ENCODE measurements at places on chromosomes 11 and 22.

DNA sequence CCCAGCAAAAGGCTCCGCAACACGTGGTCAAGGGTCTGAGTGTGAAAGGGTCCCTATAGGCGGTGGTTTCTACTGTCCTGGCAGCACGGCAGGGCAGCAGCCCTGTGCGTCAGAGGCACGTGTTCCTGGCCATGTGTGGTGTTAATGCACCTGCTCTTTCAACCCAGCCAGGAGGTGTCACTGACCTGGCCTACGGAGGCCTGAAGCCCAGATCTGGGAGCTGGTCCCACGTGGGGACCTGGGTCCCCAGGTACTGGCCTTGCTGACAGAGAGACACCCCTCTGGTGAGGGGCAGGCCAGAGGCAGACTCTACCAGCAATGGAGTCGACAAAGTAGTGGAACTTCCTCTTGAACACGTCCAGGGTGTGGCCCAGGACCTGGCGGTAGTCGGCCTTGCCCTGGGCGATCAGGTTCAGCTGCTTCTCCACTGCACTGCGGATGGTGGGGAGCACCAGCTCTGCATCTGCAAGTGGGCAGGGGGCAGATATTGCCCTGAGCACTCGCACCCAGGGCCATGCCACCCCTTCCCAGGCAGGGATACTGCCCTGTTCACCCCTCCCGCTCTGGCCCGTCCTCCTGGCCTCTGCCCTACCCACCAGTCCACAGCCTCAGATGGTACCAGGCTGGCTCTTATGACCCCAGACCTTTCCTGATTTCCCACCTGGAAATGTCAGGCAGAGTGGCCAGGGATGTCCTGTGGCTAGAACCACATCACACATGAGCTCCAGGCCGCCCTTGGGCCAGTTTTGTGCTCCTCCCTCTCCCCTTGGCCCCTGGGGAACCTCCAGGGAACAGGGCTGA is 6.8 kb upstream of the PPM1F start:
- no peak for DNase-seq

GRCh38 chr11:58498464-58498863 is 9.4 kb downstream of the OR5B21 start:
- no peak for DNase-seq

DNA sequence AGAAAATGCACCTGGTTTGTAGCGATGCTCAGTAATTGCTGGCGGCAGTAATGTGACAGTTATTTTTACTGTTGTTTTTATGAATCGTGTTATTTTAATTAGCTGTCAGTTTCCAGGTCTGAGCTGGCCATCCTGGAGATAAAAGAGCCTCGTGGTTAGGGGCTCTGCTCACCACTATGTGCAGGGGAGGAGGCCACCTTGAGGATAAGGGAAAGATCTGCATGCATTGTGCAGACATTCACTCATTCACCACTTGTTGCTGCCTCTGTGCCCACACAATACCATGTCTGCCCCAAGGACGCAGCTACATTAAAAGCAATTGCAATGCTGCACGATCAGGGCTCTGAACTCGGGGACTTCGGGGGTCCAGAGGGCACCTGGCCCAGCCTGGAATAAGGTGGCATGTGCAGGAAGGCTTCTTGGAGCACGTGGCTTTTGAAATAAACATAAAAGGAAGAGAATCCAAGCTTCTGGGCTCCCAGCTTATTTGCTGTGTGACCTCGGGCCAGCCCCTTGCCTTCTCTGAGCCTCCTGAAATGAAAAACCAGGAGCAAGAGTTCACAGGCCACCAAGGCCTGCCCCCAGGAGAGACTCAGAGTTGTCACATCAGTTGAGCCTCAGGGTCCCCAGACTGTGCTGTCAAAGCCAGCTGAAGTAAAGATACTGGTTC is 44.7 kb upstream of the SHISAL1 start:
- no peak for DNase-seq

DNA sequence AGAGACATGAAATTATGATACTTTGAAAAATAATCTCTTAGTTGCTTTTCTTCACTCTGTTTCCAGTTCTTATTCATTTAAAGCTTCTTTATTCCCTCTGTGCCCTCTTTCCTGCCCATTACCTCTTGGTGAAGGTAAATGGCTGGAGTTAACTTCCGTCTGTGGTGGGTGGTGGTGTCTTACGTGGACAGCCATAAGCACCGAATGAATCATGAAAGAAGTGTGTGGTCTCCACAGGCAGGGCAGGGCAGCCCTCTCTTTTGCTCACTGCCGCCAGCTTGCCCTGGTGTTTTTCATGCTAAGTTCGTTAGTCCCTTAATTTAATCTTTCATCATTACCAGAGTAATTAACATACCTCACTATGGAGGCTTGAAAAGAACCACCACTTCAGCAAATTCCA is 98.7 kb upstream of the SORL1-AS1 start:
- no peak for DNase-seq

DNA sequence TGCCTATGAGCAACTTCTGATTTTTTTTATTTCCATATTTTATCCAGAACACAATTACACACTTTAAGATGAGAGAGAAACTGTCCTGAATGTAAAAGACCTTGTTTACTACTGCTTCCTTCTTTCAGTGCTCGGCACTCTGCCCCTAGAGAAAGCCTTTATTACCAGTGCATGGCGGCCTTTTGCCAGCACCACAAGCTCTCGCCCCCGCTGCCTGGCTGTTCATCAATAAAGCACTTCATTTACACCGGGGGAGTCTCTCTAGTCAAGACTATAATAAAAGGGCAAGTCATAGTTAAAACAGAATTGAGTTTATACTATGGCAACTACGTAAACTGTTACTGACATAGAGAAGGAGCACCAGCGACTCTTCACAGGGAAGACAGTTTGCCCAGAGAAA is 259.5 kb downstream of the CADM1 start:
- no peak for DNase-seq

- DNase-seq = no peak
These were observed 129.5 kb downstream of the MAML2 start for GRCh38 chr11:96213500-96213899.

DNA sequence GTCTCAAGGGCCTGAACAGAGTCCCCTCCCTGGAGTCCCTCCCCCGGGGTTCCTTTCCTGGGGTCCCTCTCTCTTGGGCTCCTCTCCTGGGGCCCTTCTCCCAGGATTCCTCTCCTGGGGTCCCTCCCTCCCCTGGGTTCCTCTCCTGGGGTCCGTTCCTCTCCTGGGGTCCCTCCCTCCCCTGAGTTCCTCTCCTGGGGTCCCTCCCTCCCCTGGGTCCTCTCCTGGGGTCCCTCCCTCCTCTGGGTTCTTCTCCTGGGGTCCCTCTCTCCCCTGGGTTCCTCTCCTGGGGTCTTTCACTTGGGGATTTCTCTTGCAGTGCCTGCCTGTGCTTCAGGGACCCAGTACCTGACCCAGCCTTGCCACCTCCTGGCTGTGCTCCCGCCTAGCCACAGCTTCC is 386.1 kb downstream of the TBC1D22A start:
- no peak for DNase-seq

DNA sequence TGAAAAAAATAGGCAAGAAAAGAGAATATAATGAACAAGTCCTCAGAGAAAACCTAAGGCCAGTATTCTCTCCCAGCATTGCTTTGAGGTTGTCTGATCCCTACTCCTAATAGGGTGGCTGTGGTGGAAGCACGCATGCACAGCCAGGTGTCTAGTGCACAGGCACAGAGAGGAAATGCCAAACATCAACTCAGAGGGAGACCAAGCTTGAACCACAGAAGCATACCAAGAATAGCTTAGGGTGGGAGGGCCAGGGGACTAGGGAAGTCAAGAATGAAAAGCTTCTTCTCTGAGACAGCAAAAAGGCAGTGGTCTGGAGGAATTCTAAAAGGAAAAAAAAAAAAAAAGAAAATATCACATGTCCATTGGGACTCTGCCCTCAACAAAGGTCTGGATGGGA is 244.1 kb upstream of the API5 start:
- no peak for DNase-seq

- DNase-seq = no peak
These were observed 15.7 kb downstream of the RAC2 start for GRCh38 chr22:37228106-37229011.

GRCh38 chr11:115179636-115180035 is 324.6 kb downstream of the CADM1 start:
- DNase-seq = no peak

- no peak for DNase-seq
These were observed 116.3 kb downstream of the STK33 start for GRCh38 chr11:8477680-8478079.

GRCh38 chr11:16049611-16050010 is 306.7 kb downstream of the SOX6 start:
- DNase-seq = no peak

DNA sequence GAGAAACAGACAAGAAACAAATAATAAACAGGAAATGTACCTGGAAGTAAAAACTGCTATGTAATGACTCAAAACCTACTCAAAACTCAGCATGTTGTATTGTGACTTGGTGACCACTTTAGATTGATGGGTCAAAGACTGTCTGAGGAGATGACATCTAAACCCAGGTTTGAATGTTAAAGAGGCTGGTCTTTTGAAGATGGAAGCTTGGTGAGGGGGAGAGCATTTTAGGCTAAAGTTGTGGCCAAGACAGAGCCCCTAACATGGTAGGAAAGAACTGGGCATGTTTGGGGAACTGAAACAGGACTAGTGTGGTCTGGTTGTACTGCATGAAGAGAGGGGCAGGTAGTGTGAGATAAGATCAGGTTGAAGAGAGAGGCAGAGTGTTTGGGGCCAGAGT is 85.3 kb upstream of the MYO18B start:
- peak; percentile 22 for DNase-seq

GRCh38 chr22:19522190-19522880 is 1.9 kb downstream of the CLDN5 start:
- DNase-seq = no peak

- no peak for DNase-seq
These were observed 164.5 kb downstream of the SOX6 start for GRCh38 chr11:16191868-16192240.

DNA sequence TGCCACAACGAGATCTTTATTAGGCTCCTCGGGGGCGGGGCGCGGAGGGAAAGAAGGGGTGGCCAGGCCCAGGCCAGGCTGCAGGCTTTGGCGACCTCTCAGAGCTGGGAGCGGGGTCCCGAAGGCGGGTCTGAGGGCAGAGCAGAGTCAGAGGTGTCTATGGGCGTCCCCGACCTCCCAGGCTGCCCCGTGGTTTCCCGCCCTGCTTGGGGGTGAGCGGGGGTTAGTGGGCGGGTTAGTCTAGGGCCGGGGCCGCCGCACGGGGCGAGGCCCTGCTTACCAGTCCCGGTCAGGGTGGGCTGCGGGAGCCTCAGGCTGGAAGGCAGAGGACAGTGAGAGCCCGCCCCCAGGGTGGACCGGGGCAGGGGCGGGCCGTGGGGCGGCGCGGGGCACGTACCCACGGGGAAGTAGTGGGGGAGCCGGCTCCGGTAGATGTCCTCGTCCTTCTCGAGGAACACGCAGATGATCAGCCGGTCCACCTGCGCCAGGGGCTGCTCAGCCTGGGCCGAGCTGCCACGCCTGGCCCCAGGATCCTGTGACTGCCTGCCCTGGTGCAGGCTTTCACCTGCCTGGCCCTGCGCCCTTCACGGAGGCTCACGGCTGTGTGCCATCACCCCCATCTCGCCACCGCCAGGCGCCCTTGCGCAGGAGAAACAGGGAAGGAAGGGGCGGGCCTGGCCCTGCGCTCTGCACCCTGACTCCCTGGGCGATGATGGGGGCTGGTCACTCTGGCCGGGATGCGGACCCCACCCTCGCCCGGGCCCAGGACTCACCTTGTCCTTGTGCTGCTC is 12.5 kb downstream of the OTUB1 start:
- no peak for DNase-seq
